ENCODE measurements at places on chromosomes 1 and 21. TPM values are rescaled to one million over a fixed set of nuclear protein-coding genes. Genes with fewer than 3 reads are reported as not detected.
A peak's percentile ranks its signal among the peaks of the same experiment; 100 is the strongest.

- H3K36me3 ChIP-seq = peaks cover 30% of the 10 kb centered on the region
- no peak overlapping the region for H3K27ac ChIP-seq
- H3K27me3 ChIP-seq = no peaks in the 10 kb centered on the region
- H3K4me3 ChIP-seq = no peak overlapping the region
- no peak for DNase-seq
Measured at GRCh38 chr21:28944296-28944695, 48.4 kb downstream of the LTN1 start.

GRCh38 chr1:74729741-74730478 is 2.9 kb downstream of the CRYZ start:
- no peaks in the 10 kb centered on the region for H3K36me3 ChIP-seq
- peaks cover 7% of the 10 kb centered on the region for H3K4me1 ChIP-seq
- H3K27ac ChIP-seq = no peak overlapping the region
- no peaks in the 10 kb centered on the region for H3K27me3 ChIP-seq
- no peak for DNase-seq
- H3K4me3 ChIP-seq = no peak overlapping the region

DNA sequence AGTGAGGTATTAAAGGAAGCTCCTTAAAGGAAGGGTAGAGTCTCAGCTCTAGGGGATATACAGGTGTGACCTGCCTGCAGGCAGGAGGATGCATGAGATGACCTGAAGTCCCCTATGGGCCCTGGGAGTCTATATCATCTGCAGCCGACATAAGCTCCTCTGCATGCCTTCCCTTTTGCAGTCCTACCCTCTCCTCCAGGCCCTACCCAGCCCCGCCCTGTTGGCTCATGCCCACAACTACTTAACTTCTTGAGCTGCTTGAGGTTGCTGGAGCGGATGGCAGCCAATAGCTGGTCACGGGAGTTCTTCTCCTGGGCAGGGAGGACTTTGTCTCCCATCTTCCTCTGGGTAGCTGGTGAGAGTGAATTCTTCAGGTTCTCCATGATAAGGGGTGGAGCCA is 10.3 kb downstream of the SHISA4 start:
- DNase-seq = no peak
- no peaks in the 10 kb centered on the region for H3K27me3 ChIP-seq

BGLAP gene
- total RNA-seq = 0.52 TPM

- H3K4me1 ChIP-seq = no peaks in the 10 kb centered on the region
- H3K4me3 ChIP-seq = no peak overlapping the region
- peaks cover 2% of the 10 kb centered on the region for H3K36me3 ChIP-seq
- H3K27ac ChIP-seq = no peak overlapping the region
- peaks cover 5% of the 10 kb centered on the region for H3K27me3 ChIP-seq
- DNase-seq = no peak
Measured at GRCh38 chr1:60444680-60445079, 371.1 kb upstream of the C1orf87 start.

DNA sequence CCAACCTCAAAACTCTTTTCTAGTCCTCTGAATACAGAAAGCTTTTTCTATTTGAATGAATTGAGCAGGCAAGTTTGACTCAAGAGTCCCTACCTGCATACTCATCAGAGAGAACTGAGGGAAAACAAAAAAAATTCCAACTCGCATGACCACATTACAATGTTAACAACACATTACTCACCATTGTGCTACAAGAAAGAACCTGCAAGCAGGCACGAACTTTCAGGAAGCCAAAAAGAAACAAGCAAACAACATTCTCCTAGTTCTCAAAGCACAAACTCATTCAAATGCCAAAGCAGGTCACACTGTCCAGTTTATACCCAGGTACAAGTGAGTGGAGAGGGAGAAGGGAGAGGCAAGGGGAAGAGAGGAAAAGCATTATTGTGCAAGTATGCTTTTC is 14.6 kb downstream of the OTUD7B start:
- no peak overlapping the region for H3K27ac ChIP-seq
- peaks cover 9% of the 10 kb centered on the region for H3K4me1 ChIP-seq
- H3K27me3 ChIP-seq = no peaks in the 10 kb centered on the region
- DNase-seq = no peak

DNA sequence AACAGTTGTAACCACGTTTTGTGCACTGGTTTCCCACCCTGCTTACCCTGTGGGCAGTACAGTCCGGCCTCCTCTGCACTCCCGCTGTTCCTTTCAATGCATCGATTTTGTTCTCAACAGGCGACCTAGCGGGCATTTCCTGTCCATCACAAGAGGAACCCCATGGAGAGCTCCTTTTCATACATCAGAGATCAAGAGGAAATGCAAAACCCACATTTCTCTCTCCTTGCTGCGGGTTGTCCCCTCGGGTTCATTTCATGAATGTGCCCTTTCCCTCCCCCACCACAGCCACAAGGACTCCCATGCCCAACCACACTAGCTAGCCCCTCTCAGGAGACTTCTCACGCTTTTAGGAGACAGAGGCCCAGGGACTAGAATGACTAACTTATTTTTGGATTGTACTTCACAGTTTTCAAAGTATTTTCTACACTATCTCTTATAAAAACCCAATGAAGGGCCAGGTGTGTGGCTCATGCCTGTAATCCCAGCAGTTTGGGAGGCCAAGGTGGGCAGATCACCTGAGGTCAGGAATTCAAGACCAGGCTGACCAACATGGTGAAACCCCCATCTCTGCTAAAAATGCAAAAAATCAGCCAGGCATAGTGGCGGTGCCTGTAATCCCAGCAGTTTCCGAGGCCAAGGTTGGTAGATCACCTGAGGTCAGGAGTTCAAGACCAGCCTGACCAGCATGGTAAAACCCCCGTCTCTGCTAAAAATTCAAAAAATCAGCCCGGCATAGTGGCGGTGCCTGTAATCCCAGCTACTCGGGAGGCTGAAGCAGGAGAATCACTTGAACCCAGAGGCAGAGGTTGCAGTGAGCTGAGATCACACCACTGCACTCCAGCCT is 18.4 kb downstream of the ATP1A4 start:
- peak overlapping the region; percentile 31 for H3K4me3 ChIP-seq
- peaks cover 40% of the 10 kb centered on the region for H3K4me1 ChIP-seq
- H3K27me3 ChIP-seq = peaks cover 39% of the 10 kb centered on the region
- no peak for DNase-seq

PM20D1 gene
- total RNA-seq = not detected

AUNIP gene
- total RNA-seq = 1.3 TPM

DNA sequence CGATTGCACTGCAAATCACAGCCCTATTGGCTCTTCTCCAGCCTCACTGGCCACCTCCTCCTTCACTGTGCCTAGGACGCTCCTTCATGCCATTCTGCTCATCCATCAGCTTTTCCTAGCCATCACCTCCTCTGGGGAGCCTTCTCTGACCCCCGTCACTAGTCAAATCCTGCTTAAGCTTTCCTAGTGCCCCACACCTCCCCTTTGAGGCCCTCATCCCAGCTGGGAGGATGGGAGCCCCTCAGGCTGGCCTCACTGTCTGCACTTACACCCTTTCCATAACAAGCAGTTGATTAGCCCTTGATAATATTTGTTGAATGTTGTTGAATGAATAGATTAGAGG is 50.7 kb downstream of the KLHDC7A start:
- H3K27ac ChIP-seq = no peak overlapping the region
- H3K27me3 ChIP-seq = no peaks in the 10 kb centered on the region
- no peak overlapping the region for H3K4me3 ChIP-seq
- DNase-seq = peak; percentile 57
- no peaks in the 10 kb centered on the region for H3K4me1 ChIP-seq

DNA sequence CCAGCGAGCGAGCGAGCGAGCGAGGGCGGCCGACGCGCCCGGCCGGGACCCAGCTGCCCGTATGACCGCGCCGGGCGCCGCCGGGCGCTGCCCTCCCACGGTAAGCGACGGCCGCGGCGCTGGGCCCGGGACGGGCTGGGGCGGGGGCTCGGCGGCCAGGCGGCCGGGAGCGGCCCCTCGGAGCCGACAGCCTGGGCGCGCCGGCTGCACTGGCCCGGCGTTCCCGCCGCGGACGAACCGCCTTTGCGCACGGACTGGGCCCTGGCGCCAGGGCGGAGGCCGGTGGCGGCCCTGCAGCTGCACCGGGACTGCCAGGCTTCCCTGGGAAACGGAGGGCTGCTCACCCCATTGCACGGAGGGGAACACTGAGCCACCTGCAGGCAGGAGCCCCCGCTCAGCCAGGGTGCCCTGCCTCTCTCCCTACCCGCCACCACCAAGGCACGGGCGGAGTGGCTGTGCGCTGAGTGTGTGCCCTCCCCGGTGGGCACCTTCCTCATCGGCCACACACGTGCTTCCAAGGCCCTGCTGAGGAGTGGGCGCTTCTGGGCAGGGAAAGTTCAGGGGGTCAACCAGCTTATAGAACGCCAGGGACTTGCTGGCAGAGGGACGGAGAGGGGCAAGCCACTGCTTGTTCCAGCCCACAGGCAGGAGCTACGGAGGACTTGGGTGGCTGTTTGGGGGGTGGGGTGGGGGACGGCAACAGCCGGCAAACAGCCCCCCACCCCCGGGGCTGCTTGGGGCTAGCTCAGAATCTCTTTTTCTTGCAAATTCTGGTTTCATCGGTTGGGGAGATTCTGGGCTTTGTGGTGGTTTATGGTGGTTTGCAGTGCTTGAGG is 532 bp downstream of the CSF1 start:
- peaks cover 3% of the 10 kb centered on the region for H3K27me3 ChIP-seq
- peak overlapping the region; percentile 88 for H3K4me3 ChIP-seq
- peaks cover 50% of the 10 kb centered on the region for H3K4me1 ChIP-seq

- H3K27me3 ChIP-seq = no peaks in the 10 kb centered on the region
- H3K27ac ChIP-seq = no peak overlapping the region
- H3K4me1 ChIP-seq = peaks cover 12% of the 10 kb centered on the region
- DNase-seq = no peak
- no peak overlapping the region for H3K4me3 ChIP-seq
Measured at GRCh38 chr1:81111818-81112217, 688.9 kb upstream of the ADGRL2 start.

DNA sequence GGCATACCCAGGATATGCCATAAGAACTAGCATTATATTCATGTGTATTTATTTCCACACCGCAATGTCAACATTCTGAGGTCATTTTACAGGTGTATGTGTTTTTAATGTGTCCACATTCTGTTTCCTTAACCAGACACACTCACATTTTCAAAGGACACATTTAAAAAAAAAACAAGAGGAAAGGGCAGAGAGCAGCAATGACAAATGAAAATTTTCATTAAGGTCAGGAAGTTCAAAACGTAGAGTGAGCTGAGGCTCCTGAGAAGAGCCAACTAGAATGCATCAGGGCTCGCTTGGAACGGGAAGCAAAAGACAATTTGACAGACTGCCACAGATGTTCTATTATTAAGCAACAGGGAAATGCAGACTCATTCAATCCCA is 4.8 kb upstream of the GNPAT start:
- H3K4me3 ChIP-seq = no peak overlapping the region
- no peak for DNase-seq
- H3K27me3 ChIP-seq = no peaks in the 10 kb centered on the region
- peaks cover 17% of the 10 kb centered on the region for H3K4me1 ChIP-seq
- no peak overlapping the region for H3K27ac ChIP-seq

- no peaks in the 10 kb centered on the region for H3K4me1 ChIP-seq
- DNase-seq = no peak
- H3K27ac ChIP-seq = no peak overlapping the region
- H3K4me3 ChIP-seq = no peak overlapping the region
- peaks cover 23% of the 10 kb centered on the region for H3K27me3 ChIP-seq
Measured at GRCh38 chr1:66069976-66070876, 277.5 kb downstream of the PDE4B start.

- no peaks in the 10 kb centered on the region for H3K36me3 ChIP-seq
- DNase-seq = peak; percentile 69
- H3K27me3 ChIP-seq = no peaks in the 10 kb centered on the region
- no peak overlapping the region for H3K27ac ChIP-seq
- no peak overlapping the region for H3K4me3 ChIP-seq
Measured at GRCh38 chr1:160779626-160780397, 16.2 kb upstream of the LY9 start.

GBP1 gene
- total RNA-seq = 26.3 TPM

- no peak for DNase-seq
- H3K27me3 ChIP-seq = peaks cover 27% of the 10 kb centered on the region
- H3K4me1 ChIP-seq = no peaks in the 10 kb centered on the region
- no peaks in the 10 kb centered on the region for H3K36me3 ChIP-seq
Measured at GRCh38 chr1:23889074-23889473, 21.0 kb upstream of the FUCA1 start.

DNA sequence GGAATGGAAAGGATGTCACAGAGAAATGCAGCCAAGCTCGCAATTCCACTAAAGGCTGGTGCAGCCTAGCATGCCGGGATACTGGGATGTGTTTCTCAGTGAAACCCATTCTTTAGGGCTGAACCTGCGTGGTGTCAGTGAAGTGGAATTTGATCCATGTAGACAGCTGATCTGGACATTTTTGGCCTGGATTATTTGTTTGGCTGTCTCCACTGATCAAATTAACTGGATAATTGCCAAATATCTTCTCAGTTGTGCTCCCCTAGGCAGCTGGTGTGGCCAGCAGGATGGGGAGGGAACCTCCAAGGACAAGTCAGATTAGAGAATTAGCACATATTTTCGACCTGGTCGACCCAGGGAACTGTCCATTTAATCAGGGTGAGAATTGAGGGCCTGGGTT is 318.4 kb downstream of the RPS6KC1 start:
- no peaks in the 10 kb centered on the region for H3K4me1 ChIP-seq
- no peaks in the 10 kb centered on the region for H3K27me3 ChIP-seq
- H3K27ac ChIP-seq = no peak overlapping the region

DNA sequence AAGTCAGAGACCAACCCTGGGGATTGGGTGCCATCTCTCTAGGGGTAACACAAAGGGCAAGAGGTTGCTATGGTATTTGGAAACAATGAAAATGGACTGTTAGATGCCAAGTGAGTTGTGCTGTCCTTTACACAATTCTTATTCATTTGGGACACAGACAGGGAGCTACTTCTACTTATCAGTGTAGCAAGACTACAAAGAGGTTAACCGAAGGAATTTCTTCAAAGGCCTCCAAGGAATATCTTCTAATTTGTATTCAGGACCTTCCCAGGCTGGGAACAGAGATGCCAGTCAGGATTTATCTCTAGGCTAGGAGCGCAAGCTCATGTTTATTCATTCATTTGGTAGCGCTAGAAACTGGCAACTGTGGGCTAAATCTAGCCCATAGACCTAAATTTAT is 2.6 kb downstream of the NAXE start:
- H3K27ac ChIP-seq = no peak overlapping the region
- no peak for DNase-seq
- no peak overlapping the region for H3K4me3 ChIP-seq
- H3K27me3 ChIP-seq = no peaks in the 10 kb centered on the region
- peaks cover 11% of the 10 kb centered on the region for H3K4me1 ChIP-seq

- peaks cover 42% of the 10 kb centered on the region for H3K27me3 ChIP-seq
- no peaks in the 10 kb centered on the region for H3K36me3 ChIP-seq
- H3K4me1 ChIP-seq = peaks cover 14% of the 10 kb centered on the region
- H3K4me3 ChIP-seq = peak within 1 kb of the TSS; percentile 77
Measured at GRCh38 chr1:219927956-219928790, at the start of gene SLC30A10. TSS of gene SLC30A10 (minus strand) at chr1:219928557. CDS start at chr1:219928440, 117 bp downstream.

XCL1 gene
- total RNA-seq = 0.38 TPM

GRCh38 chr1:109279615-109280278 is 3.2 kb downstream of the PSRC1 start:
- DNase-seq = no peak
- H3K36me3 ChIP-seq = no peaks in the 10 kb centered on the region
- H3K27me3 ChIP-seq = no peaks in the 10 kb centered on the region
- H3K4me1 ChIP-seq = peaks cover 52% of the 10 kb centered on the region

DYNLT5 gene
- 0.35 TPM for total RNA-seq

GOLT1A gene
- total RNA-seq = not detected

IFI16 gene
- 65.9 TPM for total RNA-seq

GRCh38 chr1:31487143-31487542 is 74.1 kb downstream of the SERINC2 start:
- H3K27me3 ChIP-seq = peaks cover 50% of the 10 kb centered on the region
- no peaks in the 10 kb centered on the region for H3K4me1 ChIP-seq
- no peak overlapping the region for H3K27ac ChIP-seq

ANKRD34A gene
- total RNA-seq = 1.1 TPM

GRCh38 chr1:150621497-150622302 is 7.7 kb downstream of the ENSA start:
- H3K27ac ChIP-seq = peak overlapping the region; percentile 39
- DNase-seq = no peak
- peaks cover 38% of the 10 kb centered on the region for H3K36me3 ChIP-seq

SERBP1 gene
- 171 TPM for total RNA-seq

All from osteocyte (in vitro differentiated cells).